Posterior cingulate gyrus (tissue), 11 donors: ENCODE measurements at places on chromosomes 5 and 9.

- no peak for DNase-seq
These were observed 99.2 kb downstream of the PRKACG start for GRCh38 chr9:68914751-68915150.

DNA sequence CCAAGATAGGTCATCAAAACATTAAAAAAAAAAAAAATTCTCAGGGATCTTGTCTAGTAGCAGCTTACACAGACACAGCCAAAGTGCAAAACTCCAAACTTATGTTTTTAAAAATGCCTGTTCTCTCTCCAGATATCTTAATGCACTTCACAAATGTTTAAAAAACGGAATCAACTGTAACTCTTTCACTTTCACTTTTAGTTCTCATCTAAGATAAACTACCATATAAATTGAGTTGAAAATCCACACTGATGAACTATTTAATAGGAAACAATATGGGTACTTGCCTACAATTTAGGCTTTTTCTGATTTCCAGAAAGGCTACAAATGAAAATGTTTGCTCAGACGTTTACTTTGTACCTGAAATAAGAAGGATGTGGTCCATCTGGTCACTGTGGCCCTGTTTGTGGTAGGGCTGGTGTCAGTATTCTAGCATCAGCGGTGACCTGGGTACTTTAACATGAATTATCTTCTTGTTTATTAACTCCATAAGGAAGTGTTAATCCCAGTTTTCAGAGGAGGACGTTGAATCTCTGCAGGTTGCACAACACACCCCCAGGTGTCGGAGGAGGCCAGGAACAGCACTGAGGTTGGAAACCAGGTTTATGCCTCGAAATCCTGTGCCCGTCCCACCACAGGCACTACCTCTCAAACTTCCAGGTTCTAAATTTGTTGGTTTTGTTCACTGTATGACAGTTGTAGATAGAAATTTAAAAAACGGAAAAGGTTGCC, 13.3 kb upstream of the LPCAT1 start:
- no peak for DNase-seq

- DNase-seq = peak; percentile 83
These were observed at the start of gene DIRAS2 for GRCh38 chr9:90642570-90643539. TSS of gene DIRAS2 (minus strand) at chr9:90642824. CDS start at chr9:90613827, 28,997 bp downstream.

GRCh38 chr9:76037587-76038225, 147.2 kb downstream of the PCSK5 start:
- no peak for DNase-seq

GRCh38 chr5:132262882-132263547, 5.5 kb downstream of the PDLIM4 start:
- no peak for DNase-seq

GRCh38 chr9:69603656-69604055, 68.5 kb downstream of the APBA1 start:
- DNase-seq = no peak

DNA sequence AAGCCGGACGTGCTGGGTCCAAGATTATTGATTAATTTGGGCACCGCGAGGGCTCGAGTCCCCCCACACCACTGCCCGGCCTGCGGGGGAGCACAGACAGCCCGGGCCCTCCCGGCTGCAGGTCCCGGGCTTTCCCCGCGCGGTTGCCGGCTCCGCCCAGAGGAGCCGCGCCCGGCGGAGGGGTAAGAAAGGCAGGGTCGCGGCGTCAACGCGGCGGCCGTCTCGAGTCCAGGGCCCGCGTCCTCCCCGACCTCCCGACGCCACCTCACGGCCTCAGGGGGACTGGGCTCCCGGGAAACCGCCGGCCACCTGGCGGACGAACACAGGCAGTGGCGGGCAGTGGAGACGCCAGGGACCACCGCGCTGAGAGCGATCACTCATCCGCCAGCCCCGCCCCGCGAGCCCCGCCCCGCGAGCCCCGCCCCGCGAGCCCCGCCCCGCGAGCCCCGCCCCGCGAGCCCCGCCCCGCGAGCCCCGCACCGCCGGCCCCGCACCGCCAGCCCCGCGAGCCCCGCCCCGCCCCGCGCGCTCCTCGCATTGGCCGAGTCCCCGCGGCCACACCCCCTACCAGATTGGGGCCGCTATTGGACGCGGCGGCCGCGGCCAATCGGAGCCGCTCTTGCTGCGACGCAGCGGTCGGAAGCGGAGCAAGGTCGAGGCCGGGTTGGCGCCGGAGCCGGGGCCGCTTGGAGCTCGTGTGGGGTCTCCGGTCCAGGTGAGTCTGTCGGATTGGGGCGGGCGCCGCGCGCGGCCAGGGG, at the start of gene MRPL41:
MRPL41 (plus strand) TSS at position 616 of the 758 bp plus-strand sequence. CDS start 203 bp downstream, outside the sequence.
- DNase-seq = peak; percentile 85

DNA sequence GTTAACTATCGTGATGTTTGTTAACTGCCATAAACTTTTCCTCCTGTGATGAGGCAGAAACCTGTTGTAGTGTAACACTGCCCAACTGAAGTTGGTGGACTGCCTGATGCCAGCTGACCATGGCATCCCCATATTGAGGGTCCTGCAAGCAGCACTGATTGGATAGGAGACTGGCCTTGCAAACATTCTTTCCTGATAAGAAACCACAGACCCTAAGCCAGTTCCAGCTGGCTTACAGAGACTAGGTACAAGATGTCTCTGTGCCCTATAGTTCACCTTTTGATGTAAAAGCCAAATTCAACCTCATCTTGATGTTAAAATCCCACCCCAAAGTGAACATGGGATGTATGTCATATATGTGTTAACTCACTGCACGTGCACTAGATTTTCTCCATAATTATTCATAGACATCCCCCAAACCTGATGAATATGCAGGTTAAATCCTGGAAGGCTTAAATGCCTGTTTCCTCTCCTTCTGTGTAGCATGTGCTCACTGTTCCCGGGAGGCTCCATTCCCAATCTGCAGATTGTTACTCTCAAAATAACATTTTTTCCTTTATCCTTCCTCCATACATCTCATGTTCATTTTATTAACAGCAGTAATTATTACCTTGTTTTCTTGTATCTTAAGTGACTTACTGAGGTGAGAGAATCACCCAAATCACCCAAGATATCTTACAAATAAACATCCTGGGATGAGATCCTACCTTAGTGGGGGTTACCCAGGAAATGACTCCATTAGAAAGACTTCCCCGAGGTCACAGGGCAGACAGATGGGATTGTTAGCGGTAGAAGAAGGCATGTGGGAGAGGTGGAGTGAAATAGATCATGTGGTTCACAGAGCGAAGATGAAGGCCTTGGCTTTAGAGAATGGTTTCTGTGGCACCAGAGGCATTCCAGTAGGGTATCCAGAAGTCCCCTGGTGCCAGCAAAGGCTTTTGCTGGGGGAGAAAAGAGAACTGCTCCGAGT, 566.7 kb downstream of the CCDC171 start:
- no peak for DNase-seq

DNA sequence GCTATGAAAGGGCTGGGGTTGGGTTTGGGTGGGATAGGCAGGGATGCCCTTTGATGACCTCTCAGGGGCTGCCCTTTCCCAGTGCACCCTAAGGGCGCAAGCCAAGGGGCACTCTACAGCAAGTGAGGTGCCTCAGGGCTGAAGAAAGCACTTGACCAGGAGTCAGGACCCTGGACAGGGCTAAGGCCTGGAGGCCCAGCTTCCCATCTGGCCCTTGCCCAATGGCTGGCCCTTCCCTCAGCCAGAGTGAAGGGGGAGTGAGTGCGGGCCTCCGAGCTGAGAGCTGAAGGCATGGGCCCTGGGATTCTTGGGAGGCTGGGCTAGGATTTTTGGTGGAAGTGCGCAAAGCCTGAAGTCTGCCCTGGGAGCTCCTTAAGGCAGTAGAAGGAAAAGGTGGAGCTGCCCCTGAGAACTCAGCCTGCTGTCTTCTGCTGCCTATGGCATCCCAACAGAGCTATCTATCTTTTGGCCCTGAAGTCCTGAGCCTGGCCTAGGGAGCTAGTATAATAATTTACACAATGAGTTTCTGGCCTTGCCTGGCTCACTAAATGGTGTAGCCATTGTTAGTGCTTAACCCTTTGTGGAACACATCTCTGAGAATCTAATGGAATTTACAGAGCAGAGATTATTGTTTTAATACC, 16.4 kb downstream of the JADE2 start:
- no peak for DNase-seq
